ENCODE measurements at places on chromosomes 3 and 15.

DNA sequence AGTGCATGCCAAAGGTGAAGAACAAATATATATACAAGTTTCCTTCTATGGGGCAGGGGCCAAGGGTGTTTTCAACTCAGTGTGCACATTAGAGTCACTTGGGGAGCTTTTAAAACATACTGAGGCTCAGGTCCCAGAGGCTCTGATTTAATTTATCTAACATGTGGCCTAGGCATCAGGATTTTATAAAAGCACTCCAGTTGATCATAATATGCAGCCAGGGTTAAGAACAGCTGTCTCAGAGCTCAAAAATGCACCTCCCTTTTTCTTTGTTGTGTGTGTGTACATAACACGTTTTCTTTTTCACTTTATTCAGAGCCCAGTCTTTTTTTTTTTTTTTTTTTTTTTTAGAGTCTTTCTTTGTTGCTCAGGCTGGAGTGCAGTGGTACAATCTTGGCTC is 57.9 kb upstream of the SETD2 start:
- DNase-seq, result no peak

GRCh38 chr3:10716964-10717363 is 99.1 kb upstream of the SLC6A11 start:
- no peak for DNase-seq

- no peak for DNase-seq
Observed at GRCh38 chr15:63181648-63182047, 7.8 kb upstream of the RAB8B start.

DNA sequence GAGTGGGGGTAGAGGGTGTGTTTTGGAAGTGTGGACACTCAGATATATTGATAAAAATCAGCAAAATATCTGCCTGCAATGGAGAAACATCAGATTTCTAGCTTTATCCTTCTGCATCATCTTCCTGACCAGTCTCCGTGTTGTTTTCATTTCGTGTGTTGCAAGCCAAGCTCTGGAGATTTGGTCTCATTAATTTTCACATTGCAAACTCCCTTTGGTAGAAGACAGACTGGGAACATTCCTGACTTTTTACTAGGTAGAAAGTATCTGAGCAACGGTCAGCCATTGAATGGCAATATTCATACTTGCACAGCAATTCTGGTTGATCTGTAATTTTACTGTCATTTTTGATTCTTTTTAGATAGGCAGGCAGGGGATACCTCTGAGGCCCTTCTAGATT is 30.4 kb downstream of the FSTL1 start:
- DNase-seq, result no peak

- no peak for DNase-seq
Observed at GRCh38 chr3:49674497-49674983, 389 bp downstream of the APEH start.
